ENCODE measurements at places on chromosomes 12 and 14. TPM values are rescaled to one million over a fixed set of nuclear protein-coding genes. Genes with fewer than 3 reads are reported as not detected.

The AMHR2 gene
- 0.16 TPM for polyA plus RNA-seq

The OR6C6 gene
- polyA plus RNA-seq, result not detected

The ADAM21 gene
- 0.36 TPM for polyA plus RNA-seq

The DIO2 gene
- polyA plus RNA-seq, result 0.66 TPM

The KRT71 gene
- polyA plus RNA-seq, result not detected

The PKP2 gene
- 24.5 TPM for polyA plus RNA-seq

The INSM2 gene
- 0.04 TPM for polyA plus RNA-seq

The PTPRR gene
- 0.36 TPM for polyA plus RNA-seq

Data from left renal pelvis (tissue), 4 donors.